K562 (cell line): ENCODE measurements at places on chromosomes 13 and 19.

DNA sequence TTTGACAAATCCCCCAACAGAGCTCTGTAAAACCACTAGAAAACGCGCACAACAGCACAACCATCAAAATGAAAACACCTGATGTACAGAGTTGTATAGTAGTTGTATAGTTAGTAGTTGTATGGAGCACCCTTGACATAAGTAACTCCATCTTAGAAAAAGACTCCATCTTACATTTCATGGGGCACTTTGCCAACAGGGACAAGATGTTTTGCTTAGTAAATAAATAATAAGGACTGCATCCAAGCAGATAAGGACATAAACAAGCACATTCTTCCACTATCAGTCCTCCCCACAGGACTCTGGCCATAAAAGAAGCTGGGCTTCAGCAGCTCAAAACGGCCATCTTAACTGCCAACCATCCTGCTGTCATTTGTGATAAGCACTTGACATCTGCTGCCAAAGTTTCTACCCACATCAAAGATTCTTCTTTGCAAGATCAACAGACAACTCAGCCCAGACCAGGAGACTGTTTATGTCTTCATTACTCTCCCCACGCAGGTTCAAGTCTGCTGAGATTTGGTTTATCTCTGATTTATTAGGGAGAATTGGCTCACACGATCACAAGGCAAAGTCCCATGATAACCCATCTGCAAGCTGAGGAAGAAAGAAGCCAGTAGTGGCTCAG lies 20.7 kb upstream of the ZNF331 start:
- DNase-seq, result peak; percentile 11

DNA sequence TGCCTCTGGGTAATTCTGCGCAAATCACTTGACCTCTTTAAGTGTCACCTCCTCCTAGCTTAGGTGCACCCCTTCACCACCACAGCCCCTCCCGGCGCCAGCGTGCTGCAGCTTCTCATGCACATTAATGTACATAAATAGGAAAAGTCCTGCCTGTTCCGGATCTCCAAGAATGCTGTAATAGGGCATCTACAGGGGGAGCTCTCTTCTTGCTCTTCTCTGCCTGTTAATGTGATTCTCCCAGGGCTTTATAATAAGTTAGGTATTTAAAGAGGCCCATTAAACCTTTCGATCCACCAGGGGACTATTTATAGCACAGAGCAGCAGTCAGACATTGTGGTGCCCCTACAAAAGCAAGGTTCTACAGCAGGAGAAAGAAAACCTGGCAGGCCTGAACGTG lies 35.3 kb downstream of the SOX1 start:
- no peak for DNase-seq

GRCh38 chr13:104320446-104320845 lies 1254.2 kb upstream of the SLC10A2 start:
- DNase-seq, result no peak

- no peak for DNase-seq
Observed at GRCh38 chr13:23679220-23679619, 109.0 kb downstream of the TNFRSF19 start.

- no peak for DNase-seq
Observed at GRCh38 chr13:37656247-37656940, 57.8 kb upstream of the POSTN start.

DNA sequence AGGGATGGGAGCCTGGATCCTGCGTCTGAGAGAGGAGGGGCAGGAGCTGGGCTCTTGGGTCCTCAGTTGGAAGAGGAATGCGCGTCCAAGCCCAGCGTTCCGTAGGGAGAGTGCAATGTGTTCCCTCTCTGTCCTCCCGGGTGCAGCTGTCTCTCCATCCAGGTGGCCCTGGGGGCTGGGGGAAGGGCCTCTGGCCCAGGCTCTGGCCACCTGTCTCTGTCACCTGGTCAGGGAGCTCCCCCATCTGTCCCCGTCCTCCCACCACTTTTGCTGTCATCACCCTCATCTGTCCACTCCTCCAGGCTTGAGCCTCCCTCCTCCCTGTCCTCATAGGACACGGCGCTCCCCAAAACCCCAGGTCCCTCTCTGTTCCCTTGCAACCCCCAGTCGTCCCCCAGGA lies 3.7 kb upstream of the SBK2 start:
- no peak for DNase-seq

DNA sequence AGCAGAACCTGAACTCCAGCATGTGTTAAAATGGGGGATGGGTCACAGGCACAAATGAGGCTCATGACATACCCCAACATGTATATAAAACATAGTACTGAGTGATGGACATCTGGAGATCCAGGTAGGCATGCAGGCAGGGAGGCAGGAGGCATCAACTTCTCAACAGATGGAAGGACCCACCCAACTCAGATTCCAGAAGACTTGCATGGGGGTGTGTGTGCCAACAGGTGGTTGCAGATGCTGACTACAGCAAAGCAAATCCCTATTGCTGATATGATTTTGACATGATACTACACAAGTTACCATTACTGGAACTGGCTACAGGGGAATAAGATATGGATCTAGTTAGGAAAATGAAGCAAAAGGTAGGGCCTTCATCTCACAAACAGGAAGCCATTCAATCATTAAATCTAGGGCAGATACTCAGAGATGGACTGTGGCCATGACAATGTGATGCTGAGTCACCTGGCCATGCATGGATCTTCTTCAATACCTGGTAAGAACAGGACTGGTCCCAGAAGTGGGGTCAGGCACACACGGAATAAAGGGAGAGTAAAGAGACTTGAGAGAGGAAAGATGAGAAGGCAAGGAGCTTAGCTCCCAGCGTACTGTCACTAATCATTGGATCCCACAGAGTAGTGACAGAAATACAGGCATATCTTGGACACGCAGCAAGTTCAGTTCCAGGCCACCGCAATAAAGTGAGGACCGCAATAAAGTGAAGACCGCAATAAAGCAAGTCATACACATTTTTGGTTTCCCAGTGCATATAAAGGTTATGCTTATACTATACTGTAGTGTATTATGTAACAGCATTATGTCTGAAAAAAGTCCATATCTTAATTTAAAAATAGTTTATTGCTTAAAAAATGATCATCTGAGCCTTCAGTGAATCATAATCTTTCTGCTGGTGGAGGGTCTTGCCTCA lies 91.3 kb downstream of the USP12 start:
- no peak for DNase-seq

GRCh38 chr19:1275260-1275975 lies at the start of gene FAM174C:
Gene FAM174C (plus strand): TSS chr19:1275530. CDS start chr19:1275550, 20 bp downstream.
- DNase-seq, result peak; percentile 87

DNA sequence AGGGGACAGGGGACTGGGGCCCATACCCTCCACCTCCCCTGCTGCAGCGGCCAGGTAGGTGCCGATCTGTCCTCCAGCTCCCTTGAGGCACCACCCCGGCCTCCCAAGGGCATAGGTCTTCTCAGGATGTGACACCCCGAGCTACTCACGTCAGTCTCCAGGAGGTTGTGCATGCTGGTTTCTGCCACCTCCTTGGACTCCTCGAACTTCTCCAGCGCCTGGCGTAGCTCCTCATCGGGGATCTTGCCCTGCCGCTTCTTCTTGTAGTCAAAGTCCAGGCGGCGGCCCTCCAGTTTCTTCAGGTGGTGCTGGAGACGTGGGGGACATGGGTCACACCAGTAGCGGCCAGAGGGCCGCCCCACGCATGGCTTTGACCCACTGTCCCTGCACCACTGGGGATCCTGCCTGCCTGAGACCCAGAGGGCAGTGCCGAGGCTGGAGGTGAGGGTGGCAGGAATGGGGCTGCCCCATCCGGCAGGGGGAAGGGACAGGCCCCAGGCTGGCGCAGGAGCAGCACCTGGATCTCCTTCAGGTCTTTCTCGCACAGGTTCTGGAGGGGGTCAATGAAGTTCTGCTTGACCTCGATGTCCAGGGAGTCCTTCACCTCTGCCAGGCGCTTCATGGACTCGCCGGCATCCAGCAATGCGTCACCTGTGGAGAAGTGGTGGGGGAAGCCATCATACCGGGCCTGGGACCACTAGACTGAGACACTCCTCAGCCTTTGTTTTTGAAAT lies 20.4 kb downstream of the MPND start:
- DNase-seq, result no peak

DNA sequence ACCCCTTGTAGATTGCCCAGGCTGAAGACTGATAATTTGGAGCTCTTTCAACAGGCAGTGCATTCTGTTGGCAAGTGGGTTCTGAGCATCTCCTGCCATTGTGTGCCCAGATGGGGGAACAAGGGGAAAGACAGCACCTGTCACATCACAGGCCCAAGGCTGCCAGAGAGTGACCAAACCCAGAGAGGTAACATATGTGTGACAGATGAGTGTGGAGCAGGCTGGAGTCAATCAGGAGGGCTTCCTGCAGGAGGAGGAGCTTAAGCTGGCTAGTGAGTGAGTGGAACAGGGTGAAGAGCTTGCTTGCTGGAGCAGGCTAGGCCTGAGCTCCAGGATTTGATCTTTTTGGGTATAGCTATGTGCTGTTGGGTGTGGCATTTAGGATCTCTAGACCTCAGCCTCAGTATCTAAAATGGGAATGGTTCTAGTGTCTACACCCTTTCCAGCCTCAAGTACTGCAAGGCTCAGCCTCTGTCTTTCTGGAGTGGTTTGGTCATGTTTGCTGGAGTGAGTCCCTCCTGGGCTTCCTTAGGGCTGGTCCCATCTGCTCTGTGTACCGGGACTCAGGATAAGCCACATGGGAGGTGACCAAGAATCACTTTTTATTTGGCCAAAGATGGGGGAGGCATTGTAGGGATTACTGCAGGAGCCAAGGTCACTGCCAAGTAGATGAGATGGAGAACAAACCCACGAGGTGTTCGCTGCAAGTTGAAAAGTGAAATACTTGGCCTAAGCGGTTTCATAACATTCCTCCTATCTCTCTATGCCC lies 152.4 kb upstream of the TSHZ3 start:
- no peak for DNase-seq

DNA sequence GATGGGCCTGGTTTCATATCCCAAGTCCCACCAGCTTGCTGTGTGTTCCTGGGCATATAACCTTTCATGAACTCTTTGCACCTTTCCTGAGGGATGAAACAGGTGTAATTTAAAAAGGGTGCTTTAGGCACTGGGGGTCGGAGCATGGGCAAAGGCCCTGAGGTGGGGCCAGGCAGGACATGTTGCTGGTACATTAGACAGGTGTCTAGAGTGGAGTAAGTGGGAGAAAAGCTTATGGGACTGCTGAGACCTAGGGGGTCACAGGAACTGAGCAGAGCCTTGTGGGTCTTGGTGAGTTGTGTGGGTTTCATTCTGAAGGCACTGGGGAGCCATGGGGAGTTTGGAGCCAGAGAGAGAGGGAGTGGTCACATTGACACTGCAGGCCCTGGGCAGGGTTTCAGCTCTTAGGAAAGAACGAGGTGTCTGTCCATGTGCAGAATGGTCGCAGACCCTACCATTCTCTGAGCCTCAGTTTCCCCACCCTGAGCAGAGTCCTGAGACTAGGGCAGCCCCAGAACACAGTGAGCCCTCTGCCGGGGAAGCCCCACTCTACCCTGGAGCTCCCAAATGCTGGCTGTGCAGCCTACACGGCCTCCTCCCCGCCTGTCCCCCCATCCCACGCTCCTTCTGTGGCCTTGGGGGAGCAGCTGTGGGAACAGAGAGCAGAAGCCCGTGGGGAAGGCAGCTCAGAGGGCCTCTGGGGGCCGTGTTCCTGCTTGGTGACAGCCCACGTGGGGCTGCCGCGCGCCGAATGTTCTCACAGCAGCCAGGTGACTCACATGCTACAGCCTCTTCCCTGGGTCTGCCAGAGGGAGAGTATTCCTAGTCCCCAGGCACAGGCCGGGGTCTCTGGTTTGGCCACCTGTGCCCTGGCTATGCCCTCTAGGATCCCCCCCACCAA lies 7.3 kb upstream of the HOMER3 start:
- DNase-seq, result no peak

DNA sequence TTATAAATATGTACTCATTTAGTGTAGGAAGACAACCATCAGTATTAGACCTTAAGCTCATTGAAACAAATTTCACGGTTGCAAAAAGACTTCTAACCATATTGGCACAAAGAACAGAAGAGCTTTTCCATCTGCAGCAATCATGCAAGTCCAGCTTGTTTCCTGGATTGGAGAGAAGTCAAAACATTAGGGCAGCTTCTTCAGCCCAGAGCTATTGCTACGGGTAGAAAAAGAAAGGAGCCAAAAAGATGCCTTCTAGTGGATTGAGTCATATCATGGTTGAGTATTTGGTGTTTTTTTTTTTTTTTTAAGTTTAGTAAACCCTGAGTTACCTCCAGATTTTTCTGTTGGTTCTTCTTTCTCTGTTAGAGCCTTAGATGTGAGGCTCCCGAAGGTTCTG lies 99.8 kb downstream of the WDFY2 start:
- no peak for DNase-seq

- no peak for DNase-seq
Observed at GRCh38 chr19:10762656-10763055, 44.8 kb downstream of the DNM2 start.

DNA sequence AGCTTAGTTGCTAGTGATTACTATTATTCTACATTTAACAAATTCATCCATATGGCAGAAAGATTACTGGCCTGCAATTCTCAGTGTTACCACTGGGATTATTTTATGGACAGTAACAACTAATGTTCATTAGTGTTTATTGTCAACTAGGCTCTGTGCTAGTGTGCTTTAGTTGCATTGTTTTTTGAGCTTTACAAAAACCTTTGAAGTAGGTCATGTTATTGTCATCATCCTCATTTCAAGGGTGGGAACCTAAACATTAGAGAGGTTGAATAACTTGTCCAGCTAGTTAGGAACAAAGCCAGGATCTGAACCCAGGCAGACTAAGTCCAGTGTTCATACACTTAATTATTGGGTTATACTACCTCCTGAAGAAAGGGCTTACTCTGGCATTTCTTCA lies 27.8 kb upstream of the TDRD3 start:
- no peak for DNase-seq

- DNase-seq, result no peak
Observed at GRCh38 chr19:42344336-42344893, 19.0 kb downstream of the MEGF8 start.

DNA sequence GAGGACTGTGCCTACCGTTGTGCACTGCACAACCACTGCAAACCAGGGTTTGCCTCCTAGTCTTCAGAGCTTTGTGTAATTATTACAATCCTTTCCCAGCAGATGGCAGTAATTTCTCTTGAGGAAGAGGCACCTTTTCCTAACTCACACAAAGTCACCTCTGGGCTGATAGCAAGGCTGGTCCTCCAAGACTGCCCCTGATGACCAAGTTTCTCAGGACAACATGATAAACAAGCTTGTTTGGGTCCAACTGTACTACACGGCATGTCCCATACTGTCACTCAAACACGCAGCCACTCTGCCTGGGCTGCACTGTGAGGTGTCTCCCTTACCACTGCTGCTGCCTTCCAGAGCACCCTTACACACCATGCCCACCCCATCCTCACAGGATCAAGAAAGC lies 39.3 kb downstream of the RFXAP start:
- DNase-seq, result peak; percentile 9

- DNase-seq, result no peak
Observed at GRCh38 chr13:51912511-51913225, 50.9 kb downstream of the CCDC70 start.

- no peak for DNase-seq
Observed at GRCh38 chr19:2353159-2353886, 6.7 kb upstream of the TMPRSS9 start.

- no peak for DNase-seq
Observed at GRCh38 chr19:35349614-35350521, 2.2 kb downstream of the FFAR1 start.

GRCh38 chr19:58355908-58356765 lies 2.8 kb upstream of the A1BG start:
- DNase-seq, result no peak

- DNase-seq, result no peak
Observed at GRCh38 chr19:4373601-4374497, 26.5 kb downstream of the SH3GL1 start.

- peak; percentile 64 for DNase-seq
Observed at GRCh38 chr19:58361900-58362271, 665 bp downstream of the ZNF497 start.
